NAMALWA (cell line): ENCODE measurements at places on chromosomes 7 and 10.

DNA sequence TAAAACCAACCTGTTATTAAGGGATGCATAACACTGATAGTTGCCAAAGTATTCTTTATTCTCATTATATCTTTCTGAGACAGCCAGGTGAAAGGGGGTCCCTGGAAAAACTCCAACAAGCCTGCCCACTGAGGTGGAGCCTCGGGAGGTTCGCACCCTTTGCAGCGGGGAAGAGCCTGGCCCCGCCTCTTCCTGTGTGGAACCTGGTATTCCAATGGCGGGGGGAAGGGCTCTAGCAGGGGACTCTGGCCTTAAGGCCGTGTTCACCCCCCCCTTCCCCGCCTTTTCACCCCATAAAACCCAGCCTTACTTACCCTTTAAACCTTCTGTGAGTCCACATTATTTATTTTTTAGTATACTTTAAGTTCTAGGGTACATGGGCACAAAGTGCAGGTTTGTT is 62.4 kb upstream of the PDK4 start:
- no peak for DNase-seq

DNA sequence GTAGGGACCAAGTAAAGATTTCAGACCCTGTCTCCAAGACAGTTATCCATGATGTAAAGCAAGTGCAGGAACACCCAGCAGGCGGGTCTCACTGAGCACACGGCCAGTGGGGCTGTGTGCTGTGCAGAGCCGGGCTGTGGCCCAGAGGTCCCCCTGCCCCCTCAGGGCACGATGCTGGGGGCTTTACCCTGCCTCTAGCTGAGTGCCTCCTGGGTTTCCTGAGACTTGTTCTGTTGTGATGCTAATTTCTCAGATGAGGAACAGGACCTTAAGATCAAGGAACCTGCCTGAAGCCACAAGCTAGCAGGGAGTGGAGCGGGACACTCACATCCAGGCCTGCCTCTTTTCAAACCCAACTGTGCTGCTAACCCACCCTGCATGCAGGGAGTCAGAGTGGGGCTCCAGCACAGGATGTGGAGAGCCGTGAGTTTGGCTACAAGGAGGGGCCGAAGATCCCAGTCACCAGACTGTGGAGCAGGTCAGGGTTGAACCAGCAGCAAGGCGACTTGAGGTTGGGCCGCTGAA is 76.1 kb upstream of the LYZL2 start:
- DNase-seq: peak; percentile 63

- DNase-seq: no peak
Observed at GRCh38 chr7:140744005-140744404, 47.5 kb downstream of the NDUFB2 start.

DNA sequence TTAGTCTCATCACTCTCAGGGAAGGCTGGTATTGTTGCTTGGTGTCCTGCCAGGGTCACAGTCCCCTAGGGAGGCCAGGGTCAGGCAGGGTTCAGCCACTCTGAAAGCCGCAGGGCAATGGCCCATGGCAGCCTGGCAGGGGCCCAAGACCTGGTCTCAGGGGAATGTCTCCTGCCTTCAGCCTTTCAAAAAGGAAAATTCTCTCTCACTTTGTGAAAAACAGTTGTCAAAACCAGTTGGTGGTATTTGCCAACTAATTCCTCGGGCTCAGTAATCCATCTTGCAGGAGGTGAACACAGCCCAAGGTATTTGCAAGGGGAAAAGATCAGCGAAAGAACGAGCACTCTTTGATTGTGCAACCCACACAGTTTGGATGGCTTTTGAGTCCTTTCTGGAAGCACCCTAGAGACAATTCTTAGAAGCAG is 101.5 kb downstream of the JCAD start:
- peak; percentile 8 for DNase-seq

DNA sequence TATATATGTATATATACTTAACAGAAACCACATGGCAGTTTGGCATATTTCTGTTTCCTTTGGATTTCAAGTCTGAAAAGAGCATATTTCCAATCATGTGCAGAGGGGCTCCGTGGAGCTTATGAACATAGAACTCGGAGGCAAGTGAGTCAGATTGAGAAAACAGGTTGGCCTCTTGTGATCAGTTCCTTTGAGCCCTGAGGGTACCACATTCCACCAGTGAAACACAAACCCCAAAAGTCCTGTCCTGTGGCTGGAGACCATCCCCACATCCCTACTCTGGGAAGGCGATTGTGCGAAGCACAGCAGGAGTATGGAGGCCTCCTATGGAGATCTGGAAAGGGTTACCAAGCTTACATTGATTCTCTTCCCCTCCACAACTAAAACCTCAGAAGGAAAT is 196.7 kb upstream of the TMEM72 start:
- DNase-seq: no peak

GRCh38 chr10:76990561-76990960 is 647.0 kb downstream of the KCNMA1 start:
- no peak for DNase-seq

- DNase-seq: no peak
Observed at GRCh38 chr10:8069108-8069507, 14.6 kb downstream of the GATA3 start.

- DNase-seq: no peak
Observed at GRCh38 chr7:27883696-27884095, 143.7 kb downstream of the TAX1BP1 start.

DNA sequence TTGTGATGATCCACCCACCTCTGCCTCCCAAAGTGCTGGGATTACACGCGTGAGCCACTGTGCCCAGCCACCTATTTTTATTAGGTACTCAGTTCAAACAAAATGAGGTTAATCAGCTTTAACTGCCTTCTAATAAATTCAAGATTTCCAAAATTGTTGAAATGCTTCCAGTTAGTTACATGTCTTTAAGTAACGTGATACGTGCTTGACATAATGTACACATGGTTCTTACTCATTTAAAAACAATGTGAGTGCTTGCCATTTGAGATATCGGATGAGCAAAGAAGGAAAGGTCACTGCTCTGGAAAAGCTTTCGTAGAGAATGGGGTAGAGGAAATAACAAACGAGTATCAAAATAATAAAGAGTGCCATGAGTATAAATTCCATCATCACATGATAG is 83.6 kb downstream of the KMT2E start:
- no peak for DNase-seq

DNA sequence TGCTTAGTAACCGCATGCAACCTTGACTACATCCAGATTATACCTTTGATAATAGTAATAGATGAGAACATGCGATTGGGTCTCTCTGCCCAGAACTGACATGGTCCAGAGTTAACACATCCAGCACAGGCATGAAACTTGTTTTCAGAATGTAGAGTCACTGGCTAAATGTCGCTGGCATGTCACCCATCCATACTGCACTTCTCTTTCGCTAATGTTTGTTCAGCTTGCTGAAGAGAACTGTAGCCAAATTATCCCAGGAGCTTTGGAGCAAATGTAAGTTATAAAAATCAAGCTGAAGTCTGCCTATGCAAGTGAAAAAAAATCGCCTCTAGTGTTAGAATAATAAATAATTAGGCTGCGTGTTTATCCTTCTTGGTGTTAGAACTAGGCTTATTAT is 98.2 kb downstream of the PRTFDC1 start:
- DNase-seq: no peak

DNA sequence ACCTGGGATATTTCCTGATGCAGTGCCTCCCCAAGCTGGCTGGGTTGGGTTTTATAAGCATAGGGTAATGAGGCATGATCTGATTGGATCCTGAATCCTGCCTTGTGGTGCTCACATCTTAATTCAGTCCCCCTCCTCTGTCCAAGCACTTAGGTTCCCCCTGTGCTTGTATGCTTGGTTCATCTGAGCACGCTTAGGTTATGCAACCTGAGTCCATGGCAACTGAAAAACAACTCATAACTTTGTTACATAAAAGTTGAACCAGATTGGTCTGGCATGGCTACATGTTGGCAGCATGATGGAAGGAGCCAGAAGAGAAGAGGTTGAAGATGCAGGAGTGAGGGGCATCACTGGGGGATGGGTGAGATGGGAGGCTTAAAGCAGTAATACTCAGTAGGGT is 57.3 kb upstream of the OSBPL3 start:
- peak; percentile 11 for DNase-seq

- DNase-seq: no peak
Observed at GRCh38 chr7:154879629-154880028, 123.3 kb downstream of the PAXIP1 start.

GRCh38 chr7:102942181-102942866 is 29.5 kb downstream of the LRRC17 start:
- no peak for DNase-seq

GRCh38 chr7:43516581-43517342 is 66.1 kb upstream of the STK17A start:
- no peak for DNase-seq

- no peak for DNase-seq
Observed at GRCh38 chr7:81410471-81411117, 359.3 kb downstream of the HGF start.

DNA sequence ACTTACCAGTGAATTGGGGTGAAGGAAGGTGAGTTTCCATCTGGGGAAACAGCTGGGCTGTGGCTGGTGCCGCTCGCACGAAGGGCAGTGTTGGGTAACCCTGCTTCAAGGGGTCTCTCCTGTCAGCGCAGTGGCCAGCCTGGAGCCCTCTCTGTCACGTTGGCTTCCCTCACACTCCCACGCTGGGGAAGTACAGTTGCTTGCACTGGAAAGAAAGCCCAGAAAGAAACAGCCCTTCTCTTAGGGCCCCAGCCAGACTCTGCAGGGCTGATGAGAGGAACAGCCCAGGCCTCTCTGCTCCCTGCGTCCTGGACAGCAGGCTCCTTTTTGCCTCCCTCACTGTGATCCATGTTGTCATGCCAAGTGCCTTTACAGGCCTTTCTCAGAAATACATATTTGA is 40.3 kb upstream of the TRIM8 start:
- DNase-seq: no peak

DNA sequence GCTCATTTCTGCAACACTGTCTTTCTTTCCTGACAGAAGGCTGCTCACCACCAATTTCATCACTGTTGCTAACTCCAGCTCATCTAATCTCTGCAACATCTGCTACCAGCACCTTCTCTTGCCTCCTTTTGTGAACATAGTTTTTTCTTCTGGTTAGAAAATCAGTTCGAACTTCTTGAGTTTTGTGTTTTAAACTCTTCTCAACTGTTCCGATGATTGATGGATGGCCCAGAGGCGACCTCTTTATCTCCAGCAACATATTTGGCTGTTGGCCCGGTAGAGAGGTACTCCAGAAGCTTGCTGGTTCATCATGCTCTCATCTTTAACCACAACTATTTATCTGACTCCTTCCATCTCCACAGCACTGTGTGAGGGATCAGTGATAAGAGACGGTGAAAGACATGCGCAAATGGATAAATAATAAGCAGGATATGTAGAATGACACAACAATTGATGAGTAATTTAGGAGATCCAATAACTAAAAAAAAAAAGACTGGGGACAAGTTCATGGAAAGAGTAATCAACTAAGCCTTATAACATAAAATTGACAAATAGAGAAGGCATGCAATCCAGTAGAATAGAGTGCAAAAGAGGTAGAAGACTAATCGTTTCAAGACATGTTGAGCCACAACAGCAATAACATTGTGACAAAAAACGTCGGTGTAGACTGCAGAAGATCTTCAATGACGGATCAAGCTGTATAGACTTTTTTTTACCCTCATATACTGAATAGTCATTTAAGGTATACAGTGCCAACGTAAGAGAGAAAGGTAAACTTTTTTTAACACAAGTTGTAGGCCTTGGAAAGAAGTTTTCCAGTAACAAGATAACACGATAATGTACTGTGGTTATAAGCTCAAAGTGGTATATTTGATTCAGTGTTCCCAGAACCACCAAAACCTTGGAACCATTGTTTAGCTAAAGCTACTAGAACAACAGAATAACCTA is 152.2 kb downstream of the CRPPA start:
- no peak for DNase-seq

GRCh38 chr7:90210981-90211380 is 559 bp upstream of the STEAP2 start:
- DNase-seq: no peak

DNA sequence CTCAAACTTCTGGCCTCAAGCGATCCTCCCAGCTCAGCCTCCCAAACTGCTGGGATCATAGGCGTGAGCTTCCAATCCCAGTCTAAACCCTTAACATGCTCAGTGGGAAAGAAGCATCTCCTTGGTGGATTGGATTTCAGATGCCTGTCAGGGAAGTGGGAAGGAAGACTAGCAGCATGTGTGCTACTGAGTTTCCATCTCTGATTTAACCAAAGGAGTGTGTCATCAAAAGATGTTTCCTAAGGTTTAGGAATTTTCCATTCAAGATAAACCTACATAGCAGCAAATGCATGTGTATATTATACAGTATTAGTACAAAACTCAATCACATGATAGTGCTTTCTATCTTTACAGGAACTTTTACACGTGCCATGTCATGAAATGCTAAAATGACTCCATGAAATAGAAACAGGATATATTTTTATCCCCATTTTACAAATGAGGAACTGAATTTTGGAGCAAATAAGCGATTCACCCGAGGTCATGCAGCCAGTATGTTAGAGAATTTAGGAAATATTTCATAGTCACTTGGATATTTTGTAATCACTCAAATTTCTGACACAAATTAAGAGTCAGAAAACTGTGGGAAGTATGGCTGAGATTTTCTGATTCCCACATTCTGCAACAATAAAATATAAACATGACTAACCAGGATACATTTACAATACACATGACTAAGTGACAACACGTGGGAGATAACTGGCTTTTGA is 11.4 kb upstream of the TMEM26 start:
- no peak for DNase-seq

- no peak for DNase-seq
Observed at GRCh38 chr10:104941662-104942061, 300.6 kb downstream of the SORCS3 start.

- DNase-seq: peak; percentile 4
Observed at GRCh38 chr10:131354380-131354779, 42.9 kb upstream of the TCERG1L start.

DNA sequence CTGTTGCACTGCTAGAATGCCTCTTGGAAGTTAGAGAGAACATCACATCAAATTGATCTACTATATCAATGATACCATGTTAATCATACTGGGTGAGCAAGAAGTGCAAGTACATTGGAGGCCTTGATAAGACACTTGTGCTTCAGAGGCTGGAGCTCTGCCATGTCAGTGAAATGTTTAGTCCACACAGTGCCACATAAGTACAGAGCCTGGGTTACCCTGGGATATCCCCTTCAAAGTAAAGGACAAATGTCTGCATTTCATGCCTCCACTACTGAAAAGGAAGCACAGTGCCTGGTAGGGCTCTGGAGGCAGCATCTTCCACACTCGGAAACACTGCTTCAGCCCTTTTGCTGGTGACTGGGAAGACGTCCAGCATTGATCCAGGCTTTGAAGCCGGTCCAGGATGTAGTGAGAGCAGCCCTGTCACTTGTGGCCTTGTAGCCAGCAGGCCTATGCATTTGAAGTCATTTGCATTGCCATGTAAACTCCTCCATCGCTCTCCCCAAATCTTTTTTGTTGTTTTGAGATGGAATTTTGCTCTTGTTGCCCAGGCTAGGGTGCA is 15.7 kb upstream of the STN1 start:
- no peak for DNase-seq

GRCh38 chr7:132171130-132171576 is 405.1 kb downstream of the PLXNA4 start:
- no peak for DNase-seq

DNA sequence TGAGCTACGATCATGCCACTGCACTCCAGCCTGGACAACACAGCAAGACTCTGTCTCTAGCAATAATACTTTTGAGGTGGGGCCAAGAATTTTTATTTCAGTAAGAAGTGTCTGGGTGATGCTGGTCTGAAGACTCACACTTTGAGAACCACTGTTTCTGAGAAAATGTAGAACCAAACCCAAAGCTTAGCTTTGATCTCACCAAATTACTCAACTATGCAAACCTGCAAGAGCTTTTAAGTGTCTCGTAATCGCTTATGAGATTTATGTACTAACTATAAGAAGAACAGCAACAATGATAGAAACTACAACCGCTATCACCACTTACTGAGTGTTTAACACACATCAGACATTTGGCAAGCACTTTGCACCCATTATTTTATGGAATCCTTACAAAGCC is 29.5 kb downstream of the APBB1IP start:
- DNase-seq: no peak
